Activated naive CD8-positive, alpha-beta T cell treated with anti-CD3 and anti-CD28 coated beads, Interleukin-2, amount 50 U/mL, for 24 hours (primary cell): ENCODE measurements at places on chromosomes 7 and 10.

DNA sequence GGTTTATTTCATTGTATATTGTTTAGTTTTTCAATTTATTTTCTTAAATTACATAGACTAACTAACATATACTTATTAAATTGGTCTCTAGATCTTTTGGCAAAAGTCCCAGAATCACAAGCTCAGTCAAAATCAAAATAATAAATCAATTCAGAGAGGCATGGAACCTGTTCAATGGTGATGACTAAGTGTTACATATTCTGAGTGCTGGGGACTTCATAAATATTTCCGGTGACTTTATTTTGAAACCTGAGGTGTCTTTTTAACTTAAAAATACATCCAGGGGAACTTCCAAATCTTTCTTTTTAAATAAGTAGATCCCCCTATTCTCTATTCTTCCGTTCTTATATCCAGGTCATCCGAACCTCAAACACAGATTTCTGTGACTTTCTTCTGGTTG is 89.6 kb upstream of the ZNF804B start:
- no peak overlapping the region for H3K27ac ChIP-seq
- H3K36me3 ChIP-seq = no peaks in the 10 kb centered on the region
- no peak for DNase-seq
- no peak overlapping the region for H3K4me3 ChIP-seq

- peak overlapping the region; percentile 88 for H3K4me3 ChIP-seq
- H3K27me3 ChIP-seq = no peaks in the 10 kb centered on the region
- DNase-seq = no peak
- H3K27ac ChIP-seq = peak overlapping the region; percentile 91
- peaks cover 56% of the 10 kb centered on the region for H3K36me3 ChIP-seq
Measured at GRCh38 chr10:79349072-79349491, 1.8 kb downstream of the PPIF start.

DNA sequence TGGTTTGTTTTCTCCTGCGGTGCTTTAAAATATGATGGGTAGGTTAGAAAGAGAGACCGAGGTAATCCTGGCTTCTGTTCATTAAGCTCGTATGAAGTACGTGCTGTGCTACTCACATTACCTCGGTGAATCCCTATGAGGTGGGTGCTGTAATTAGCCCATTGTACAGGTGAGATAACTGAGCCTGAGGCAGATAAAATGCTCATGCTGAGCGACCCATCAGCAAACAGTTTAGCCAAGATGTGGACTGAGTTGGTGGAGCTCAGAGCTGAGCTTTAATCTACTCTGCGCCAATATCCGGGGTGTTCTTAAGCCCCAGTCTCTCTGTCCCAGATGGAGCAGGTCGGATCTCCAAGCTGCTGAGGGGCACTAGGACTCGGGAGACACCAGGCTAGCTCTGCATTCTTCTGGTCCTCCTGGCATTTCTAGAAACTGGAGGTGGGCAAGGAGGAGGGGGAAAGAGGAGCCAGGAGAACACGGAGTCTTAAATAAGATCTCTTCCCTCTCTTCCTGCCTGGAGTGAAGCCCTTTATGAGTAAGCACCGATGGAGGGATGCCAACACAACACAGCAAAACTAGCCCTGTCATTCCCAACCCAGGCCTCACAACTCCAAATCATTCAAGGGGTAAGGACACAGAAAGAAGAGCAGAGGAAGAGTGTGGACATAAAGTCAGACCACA is 458.5 kb downstream of the KCNMA1 start:
- no peak for DNase-seq
- H3K4me3 ChIP-seq = no peak overlapping the region
- H3K36me3 ChIP-seq = no peaks in the 10 kb centered on the region
- no peaks in the 10 kb centered on the region for H3K4me1 ChIP-seq
- peaks cover 11% of the 10 kb centered on the region for H3K27me3 ChIP-seq

DNA sequence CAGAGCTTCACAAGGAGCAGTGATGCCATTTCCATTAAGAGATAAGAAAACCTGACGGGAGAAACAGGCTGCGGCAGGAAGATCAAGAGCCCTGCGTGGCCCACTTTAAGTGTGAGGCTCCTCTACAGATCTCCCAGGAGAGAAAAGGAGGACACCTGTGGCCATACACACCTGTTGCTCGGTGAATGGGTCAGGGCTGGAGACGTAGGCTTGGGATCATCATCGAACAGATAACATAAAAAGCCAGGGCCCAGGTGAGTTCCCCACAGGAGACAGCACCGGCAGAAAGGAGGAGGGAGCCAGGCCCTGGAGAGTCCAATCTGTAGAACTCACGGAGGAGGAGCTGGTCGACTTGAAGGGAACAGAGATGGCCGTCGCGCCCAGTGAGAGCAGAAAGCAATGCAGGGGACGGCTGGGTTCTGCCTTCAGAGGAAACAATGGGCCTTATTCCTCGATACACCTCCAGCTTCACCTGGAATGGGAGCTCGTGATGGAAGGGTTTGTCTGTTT is 556.8 kb downstream of the DNAJB6 start:
- H3K4me1 ChIP-seq = peaks cover 13% of the 10 kb centered on the region
- no peaks in the 10 kb centered on the region for H3K27me3 ChIP-seq
- H3K27ac ChIP-seq = no peak overlapping the region
- DNase-seq = no peak
- H3K4me3 ChIP-seq = no peak overlapping the region

GRCh38 chr10:128851726-128852125 is 615.3 kb upstream of the MGMT start:
- H3K27ac ChIP-seq = no peak overlapping the region
- H3K4me1 ChIP-seq = no peaks in the 10 kb centered on the region
- DNase-seq = no peak
- no peaks in the 10 kb centered on the region for H3K36me3 ChIP-seq
- no peaks in the 10 kb centered on the region for H3K27me3 ChIP-seq
- H3K4me3 ChIP-seq = no peak overlapping the region

DNA sequence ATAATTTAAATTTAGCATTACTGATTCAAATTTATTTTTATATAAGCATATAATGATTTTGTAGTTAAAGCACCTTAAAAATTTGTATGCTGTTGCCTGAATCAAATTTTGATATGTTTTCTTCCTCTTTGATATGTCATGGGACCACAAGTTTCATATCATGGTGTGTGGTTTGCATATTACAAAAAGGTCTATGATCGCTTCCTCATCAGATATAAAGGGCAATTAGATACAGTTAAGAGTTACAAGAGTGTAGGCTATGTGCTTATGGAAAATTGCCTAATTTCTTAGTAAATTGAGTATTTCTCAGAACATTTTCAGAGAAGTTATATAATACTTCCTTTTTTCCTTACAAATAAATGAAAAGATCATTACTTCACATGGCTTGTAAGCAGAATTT is 22.2 kb downstream of the MRC1 start:
- no peak overlapping the region for H3K4me3 ChIP-seq
- no peaks in the 10 kb centered on the region for H3K36me3 ChIP-seq
- peaks cover 2% of the 10 kb centered on the region for H3K4me1 ChIP-seq
- no peak overlapping the region for H3K27ac ChIP-seq
- DNase-seq = no peak
- peaks cover 6% of the 10 kb centered on the region for H3K27me3 ChIP-seq

GRCh38 chr7:7870555-7870954 is 98.0 kb upstream of the GLCCI1 start:
- H3K27me3 ChIP-seq = no peaks in the 10 kb centered on the region
- H3K36me3 ChIP-seq = peaks cover 12% of the 10 kb centered on the region
- H3K27ac ChIP-seq = no peak overlapping the region

GRCh38 chr7:2231992-2232765 is 566 bp downstream of the MAD1L1 start:
- H3K36me3 ChIP-seq = peaks cover 27% of the 10 kb centered on the region
- DNase-seq = peak; percentile 35
- peak overlapping the region; percentile 69 for H3K27ac ChIP-seq
- H3K27me3 ChIP-seq = no peaks in the 10 kb centered on the region
- peaks cover 28% of the 10 kb centered on the region for H3K4me1 ChIP-seq

GRCh38 chr10:34192646-34193045 is 622.5 kb downstream of the PARD3 start:
- DNase-seq = no peak
- no peaks in the 10 kb centered on the region for H3K4me1 ChIP-seq
- no peaks in the 10 kb centered on the region for H3K27me3 ChIP-seq
- H3K27ac ChIP-seq = no peak overlapping the region

DNA sequence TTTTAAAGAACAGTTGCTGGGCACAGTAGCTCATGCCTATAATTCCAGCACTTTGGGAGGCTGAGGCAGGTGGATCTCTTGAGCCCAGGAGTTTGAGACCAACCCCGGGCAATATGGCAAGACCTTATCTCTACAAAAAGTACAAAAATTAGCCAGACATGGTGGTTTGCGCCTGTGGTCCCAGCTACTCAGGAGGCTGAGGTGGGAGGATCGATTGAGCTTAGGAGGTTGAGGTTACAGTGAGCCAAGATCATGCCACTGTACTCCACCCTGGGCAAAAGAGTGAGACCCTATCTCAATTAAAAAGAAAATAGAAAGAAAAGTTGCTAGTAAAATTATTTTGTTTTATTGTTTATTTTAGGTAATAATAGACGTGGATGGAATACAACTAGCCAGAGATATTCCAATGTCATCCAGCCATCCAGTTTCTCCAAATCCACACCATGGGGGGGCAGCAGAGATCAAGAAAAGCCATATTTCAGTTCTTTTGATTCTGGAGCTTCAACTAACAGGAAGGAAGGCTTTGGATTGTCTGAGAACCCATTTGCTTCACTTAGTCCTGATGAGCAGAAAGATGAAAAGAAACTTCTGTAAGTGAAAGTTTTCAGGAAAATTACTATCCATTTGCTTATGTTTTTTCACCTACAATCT is 3.0 kb downstream of the NUP42 start:
- H3K4me1 ChIP-seq = peaks cover 43% of the 10 kb centered on the region
- H3K4me3 ChIP-seq = no peak overlapping the region
- H3K27me3 ChIP-seq = no peaks in the 10 kb centered on the region
- peak; percentile 13 for DNase-seq
- H3K36me3 ChIP-seq = peaks cover 51% of the 10 kb centered on the region

- no peaks in the 10 kb centered on the region for H3K36me3 ChIP-seq
- no peak for DNase-seq
- H3K4me3 ChIP-seq = no peak overlapping the region
- H3K4me1 ChIP-seq = no peaks in the 10 kb centered on the region
- H3K27ac ChIP-seq = no peak overlapping the region
Measured at GRCh38 chr7:84117304-84117703, 77.3 kb downstream of the SEMA3A start.

DNA sequence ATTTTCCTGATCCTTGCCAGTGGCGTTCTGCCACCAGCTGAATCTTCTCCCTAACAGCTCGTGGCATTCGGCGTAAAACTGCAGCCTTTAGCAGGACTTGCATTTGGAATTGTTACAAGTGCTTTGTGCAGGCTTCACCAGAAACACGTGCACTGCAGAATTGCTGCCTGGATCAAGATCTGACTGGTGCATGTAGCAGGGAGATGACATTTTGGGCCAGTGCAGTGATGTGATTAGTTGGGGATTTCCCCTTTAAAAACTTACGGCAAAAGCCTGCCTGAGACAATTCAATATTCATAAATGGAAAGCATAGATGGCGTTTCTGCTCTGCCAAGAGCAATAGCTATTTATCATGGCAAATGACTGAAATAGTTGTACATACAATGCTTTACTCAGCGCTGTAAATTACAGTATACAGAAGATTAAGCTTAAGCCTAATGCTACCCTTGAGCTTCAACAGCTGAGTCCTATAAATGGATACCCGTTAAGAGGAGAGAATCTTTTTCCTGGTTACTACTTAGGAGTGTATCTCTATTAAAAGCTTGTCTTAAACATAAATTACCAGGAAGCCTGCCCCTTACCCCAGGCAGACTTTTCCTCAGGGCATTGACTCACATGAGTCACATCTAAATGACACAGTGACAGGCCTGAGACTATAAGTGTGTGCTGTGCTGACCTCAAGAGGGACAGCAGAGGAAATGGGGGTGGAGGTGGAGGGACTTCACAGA is 106.3 kb downstream of the ATXN7L1 start:
- H3K4me3 ChIP-seq = no peak overlapping the region
- peaks cover 31% of the 10 kb centered on the region for H3K4me1 ChIP-seq
- H3K27me3 ChIP-seq = peaks cover 2% of the 10 kb centered on the region
- DNase-seq = no peak

DNA sequence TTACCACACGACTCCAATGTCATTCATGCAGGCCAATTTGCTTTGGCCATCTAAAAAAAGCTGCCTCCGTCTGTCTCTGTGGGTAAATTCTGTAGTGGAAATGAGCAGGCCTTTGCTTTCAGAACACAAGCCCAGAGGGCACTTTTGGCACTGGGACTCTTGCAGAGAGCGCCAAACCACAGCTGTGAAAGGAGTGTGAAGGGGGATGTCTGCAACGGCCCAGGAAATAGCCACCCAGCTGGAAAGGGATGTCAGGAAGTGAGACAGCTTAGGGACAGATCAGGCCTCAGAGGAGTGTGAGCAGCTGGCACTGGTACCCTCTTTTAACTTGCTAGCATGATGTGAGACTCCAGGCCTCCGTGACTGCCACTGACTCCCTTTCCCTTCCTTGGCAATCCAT is 152.4 kb downstream of the DKK1 start:
- DNase-seq = no peak
- no peak overlapping the region for H3K27ac ChIP-seq
- no peaks in the 10 kb centered on the region for H3K36me3 ChIP-seq
- H3K4me3 ChIP-seq = no peak overlapping the region

DNA sequence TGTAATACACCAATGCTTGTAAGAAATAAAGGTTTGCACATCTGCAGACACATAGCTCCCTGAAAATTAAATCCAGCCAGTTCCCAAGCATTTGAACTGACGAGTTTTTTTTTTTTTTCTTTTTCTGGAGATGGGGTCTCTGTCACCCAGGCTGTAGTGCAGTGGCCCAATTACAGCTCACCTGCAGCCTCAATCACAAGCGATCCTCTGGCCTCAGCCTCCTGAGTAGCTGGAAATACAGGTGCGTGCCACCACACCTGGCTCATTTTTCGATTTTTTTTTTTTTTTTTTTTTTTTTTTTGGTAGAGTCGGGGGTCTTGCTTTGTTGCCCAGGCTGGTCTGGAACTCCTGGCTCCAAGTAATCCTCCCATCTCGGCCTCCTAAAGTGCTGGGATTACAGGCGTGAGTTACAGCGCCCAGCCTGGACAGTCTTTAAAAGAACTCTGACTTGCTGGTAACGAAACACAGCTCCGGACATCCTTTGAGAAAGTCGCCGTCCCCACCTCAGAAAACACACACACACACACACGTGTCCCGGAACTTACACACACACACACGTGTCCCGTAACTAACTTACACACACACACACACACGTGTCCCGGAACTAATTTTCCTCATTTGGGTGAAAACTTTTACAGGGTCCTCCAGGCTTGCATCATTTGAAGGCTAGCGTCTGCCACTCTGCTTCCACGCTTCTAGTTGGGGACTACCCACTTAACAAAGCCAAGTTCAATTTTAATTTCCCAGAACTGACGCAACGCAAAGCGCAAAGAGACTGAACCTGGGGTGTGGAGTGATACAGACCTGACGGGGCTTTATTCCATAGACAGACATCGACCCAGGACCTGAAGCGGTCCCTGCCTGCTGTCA is 18.6 kb downstream of the OCM2 start:
- peak overlapping the region; percentile 95 for H3K27ac ChIP-seq
- peak overlapping the region; percentile 94 for H3K4me3 ChIP-seq
- H3K27me3 ChIP-seq = no peaks in the 10 kb centered on the region
- DNase-seq = no peak

GRCh38 chr10:22294694-22295093 is 21.5 kb upstream of the COMMD3 start:
- H3K27ac ChIP-seq = no peak overlapping the region
- no peaks in the 10 kb centered on the region for H3K4me1 ChIP-seq
- H3K36me3 ChIP-seq = no peaks in the 10 kb centered on the region
- DNase-seq = no peak
- no peak overlapping the region for H3K4me3 ChIP-seq
- H3K27me3 ChIP-seq = peaks cover 15% of the 10 kb centered on the region
